ENCODE measurements at places on chromosomes 2 and 18.

GRCh38 chr2:205755923-205756322, 73.6 kb downstream of the NRP2 start:
- DNase-seq = no peak

- no peak for DNase-seq
These were observed 160.8 kb downstream of the ACKR3 start for GRCh38 chr2:236730393-236730792.

DNA sequence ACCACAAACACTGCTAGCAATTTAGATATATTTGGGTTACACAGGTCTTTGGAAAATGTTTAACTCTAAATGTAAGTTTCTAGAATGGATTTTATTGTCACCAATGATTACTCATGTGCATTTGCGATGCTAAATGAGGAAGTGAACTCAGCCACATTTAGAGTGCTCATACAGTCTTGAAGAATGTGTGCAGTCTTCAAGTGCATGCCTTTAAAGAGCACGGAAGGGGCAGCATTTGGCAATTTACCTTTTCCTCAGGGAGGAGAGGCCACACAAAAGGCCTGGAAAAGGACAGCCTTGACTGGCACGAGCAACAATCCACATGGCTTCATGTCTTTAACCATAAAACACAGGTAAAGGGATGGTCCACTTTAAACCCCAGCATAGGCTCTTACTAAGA, 78.5 kb upstream of the STK17B start:
- DNase-seq = no peak

- no peak for DNase-seq
These were observed 82.1 kb downstream of the HS6ST1 start for GRCh38 chr2:128236491-128237035.

- no peak for DNase-seq
These were observed 69.4 kb upstream of the COPS8 start for GRCh38 chr2:237016121-237016915.

- no peak for DNase-seq
These were observed 99.4 kb downstream of the PKP4 start for GRCh38 chr2:158556124-158556523.

GRCh38 chr18:56458770-56459712, 179.4 kb downstream of the TXNL1 start:
- DNase-seq = no peak

DNA sequence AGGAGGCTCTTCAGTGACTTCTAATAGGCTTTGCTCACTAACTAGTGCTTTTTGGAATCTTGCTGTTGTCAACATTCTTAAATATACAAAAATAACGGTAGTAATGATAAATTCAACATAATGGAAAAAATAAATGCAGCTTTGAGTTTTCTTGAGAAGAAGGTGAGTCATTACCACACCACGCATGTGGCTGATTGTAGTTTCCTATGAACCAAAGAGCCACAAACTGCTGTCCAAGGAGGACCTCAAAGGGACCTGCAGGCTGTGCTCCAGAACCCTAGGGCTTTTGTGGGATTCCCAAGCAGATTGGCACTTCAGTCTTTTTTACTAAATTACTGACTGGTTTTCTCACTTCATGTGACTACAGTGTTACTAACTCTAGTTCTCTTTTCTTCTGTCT, 66.7 kb downstream of the TPGS2 start:
- no peak for DNase-seq

- no peak for DNase-seq
These were observed 370 bp upstream of the ZNF804A start for GRCh38 chr2:184598002-184598315.

- DNase-seq = no peak
These were observed 11.5 kb upstream of the PNPT1 start for GRCh38 chr2:55705027-55705653.

GRCh38 chr2:241110089-241110606, 8.1 kb upstream of the MTERF4 start:
- DNase-seq = no peak

- no peak for DNase-seq
These were observed 67.5 kb upstream of the ZNF516 start for GRCh38 chr18:76562286-76563122.

GRCh38 chr18:58313491-58314032, 269.5 kb downstream of the NEDD4L start:
- DNase-seq = no peak

DNA sequence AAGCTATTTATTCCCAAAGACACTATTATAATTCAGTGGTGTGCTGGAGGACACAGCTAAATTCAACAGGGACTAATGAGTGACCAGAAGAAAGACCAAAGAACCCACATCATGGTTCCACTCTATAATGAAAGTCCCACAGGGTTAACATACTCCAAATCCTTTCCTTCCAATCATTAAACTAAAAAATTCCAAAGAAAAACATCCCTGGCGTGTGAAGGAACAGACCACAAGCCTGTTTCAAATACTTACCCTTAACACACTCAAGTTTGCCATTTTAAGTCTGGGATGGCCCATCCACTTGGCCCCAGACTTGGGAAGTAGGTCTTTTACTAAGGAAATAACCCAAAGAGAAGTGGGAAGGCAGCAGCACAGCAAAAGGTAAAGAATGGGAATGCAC, 150.1 kb upstream of the CCDC150 start:
- DNase-seq = no peak

- no peak for DNase-seq
These were observed 6.5 kb upstream of the TMEM182 start for GRCh38 chr2:102755284-102755683.

DNA sequence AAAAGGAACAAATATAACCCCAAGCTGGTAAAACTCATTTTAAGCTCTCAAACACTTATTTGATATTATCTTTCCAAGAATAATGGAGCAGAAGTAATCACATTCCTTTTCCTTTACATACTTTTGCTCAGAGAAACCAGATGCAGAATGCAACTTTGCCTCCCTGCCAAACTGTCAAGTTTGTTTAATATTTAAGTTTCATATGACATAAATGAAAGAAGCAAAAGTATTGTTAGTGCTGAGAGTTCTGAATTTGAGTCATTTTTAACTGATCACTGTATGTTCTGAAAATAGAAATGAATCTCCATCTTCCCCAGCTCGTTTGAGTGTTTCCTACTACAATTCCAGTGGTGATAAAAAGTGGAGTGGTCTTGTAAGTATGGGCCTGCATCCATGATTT, 423.4 kb downstream of the PID1 start:
- no peak for DNase-seq

DNA sequence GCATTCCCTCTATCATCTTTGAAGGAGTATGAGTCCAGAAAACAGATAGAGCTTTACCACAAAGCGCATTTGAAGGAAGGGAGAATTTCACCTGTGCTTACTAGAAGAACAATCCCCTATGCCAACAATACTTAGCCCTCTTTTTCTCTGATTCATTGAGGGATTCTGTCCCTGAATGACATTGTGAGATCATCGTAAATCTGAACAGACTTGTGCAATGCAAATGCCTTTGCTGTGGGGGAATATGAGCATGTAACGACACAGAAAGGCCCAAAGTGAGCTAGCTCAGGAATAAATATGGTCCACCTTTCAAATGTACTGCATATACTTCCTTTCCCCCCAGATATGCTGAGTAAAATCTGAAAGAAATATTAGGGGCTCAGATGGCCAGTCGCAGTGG, 67.6 kb downstream of the SCN1A start:
- DNase-seq = no peak

DNA sequence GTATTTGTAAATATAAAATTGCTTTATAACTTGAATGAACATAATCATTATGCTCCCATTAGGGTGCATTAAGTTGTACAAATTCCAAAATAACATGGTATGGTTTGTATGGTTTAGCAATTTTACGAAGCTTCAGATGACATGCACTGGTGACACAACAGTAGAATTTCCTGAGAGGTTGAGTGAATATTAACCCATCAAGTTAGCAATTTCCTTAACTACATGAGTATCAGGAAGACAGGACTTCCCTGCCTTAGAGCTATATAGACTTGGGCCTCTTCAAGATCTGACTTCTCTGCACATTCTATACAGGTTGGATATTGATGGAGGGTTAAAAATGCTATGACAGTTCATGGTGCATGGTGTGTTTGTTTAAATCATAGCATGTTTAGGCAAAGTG, 60.2 kb downstream of the ZC3H6 start:
- DNase-seq = no peak

- DNase-seq = no peak
These were observed at the start of gene LRATD1 for GRCh38 chr2:14632133-14632936. Gene LRATD1 (plus strand): TSS chr2:14632717. CDS start chr2:14633980, 1,263 bp downstream.

DNA sequence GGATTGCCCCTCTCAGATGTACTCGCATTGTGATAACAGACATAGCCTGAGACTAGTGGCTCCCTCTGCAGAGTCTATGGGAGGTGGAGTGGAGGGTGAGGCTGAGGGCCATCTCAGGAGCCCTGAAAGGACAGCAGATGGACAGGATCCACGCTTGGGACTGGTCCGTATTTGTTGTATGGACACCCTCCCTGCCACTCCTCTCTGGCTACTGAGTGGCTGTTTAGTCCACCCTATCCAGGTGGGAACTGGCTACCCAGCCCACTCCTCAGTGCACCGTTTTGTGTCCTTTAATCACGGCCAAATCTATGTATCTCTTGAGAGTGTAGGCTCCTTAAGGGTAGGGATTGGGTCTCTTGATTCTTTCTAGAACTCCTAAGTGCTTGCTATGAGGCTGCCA, 4.5 kb upstream of the GLI2 start:
- DNase-seq = no peak

DNA sequence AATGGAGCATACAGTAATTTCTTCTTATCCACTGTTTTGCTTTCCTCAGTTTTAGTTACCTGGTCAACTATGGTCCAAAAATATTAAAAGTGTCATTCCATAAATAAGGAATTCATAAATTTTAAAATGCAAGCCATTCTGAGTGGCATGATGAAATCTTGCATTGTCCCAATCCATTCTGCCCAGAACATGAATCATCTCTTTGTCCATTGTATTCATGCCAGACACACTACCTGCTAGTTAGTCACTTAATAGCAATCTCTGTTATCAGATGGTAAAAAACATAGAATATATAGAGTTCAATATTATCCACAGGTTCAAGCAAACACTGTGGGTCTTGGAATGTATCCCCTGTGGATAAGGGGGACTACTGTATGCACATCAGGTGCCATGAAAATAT, 872.2 kb upstream of the NXPH2 start:
- no peak for DNase-seq

- no peak for DNase-seq
These were observed 93.2 kb downstream of the KLF7 start for GRCh38 chr2:207072571-207072970.

DNA sequence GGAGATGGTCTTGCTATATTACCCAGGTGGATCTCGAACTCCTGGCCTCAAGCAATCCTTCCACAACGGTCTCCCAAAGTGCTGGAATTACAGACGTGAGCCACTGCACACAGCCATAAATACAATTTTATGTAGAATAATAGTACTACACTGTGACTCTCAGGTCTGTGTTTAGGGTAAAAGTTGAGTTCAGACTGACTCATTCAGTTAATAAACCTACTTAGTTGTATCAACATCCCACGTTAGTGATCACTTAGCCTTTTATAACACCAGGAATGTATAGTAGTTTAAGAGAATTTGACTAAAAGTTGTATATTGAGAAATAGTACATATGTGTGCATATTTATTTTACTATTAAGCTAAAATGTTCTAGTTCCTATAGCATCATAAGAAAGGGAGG, 237.5 kb downstream of the PHLPP1 start:
- no peak for DNase-seq

DNA sequence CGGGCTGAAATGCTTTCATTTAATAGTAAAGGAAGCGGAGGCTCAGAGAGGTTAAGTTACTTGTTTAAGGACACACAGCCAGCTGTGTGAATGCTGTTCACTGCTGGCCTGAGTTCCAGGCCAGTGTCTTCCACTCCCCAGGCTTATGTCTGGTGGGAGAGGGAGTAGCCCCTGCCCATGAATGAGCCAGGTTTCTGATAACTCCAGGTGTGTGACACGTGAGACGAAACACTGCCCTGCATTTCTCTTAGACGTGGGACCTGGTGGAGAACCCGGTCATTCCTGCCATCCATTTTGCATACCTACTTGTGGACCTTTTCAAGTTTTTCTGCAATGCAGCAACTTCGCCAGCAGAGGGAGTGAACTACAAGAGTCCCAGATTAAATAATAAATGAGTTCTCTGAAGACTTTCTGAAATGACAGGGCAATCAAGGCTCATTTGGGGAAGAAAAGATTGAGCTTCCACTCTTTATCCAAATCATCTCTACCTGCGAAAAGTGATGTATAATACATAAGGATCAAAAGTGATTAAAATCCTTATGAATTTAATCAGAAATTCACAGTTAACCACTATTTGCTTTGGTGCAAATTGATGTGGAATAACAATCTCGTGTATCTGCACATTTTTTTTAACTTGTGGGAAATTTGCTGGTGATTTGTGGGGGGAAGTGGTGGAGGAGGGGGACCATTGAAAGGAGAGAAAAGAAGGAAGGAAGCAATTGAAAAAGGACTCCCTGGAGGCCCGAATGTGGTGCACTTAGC, 79.4 kb upstream of the ASB18 start:
- no peak for DNase-seq

- no peak for DNase-seq
These were observed 132.9 kb upstream of the SIX2 start for GRCh38 chr2:45141883-45142866.

DNA sequence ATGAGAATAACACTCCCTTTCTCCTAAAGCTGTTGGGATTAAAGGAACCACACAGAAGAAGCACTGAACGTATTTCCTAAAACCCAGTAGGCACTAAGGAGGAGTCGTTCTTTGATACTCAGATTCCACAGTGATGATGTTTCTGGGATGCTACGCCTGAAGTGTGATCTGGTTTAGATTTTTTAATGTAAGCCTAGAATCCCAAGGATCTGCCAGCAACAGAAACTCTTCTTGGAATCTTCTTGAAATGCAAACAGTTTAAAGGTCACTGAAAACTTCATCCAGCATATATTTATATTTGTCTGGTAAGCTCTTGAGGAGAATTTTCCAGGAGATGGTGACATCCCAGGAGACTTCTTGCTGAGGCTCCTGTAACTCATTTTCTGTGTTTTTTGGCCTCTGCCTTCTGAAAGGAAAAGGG, 247.6 kb upstream of the TRIB2 start:
- no peak for DNase-seq
